A172 (cell line): ENCODE measurements at places on chromosomes 7 and 10.

DNA sequence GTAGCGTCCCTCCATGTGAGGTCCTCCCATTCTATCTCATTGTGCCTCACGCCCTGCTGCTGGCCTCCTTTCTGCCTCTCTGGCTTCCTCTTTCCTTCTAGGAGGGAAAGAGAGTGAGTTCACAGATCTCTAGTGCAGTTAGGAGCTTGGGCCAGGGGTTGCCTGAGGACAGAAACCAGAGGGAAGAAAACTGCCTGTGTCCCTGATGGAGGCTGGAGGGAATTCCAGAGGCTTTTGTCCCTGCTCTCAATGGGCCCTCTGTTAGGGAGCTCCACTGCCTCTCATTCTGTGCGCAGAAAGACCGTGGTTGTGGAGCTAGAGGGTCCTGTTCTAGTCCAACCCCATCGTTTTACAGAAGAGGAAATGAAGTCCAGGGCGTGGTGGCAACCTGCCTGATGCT, 4.6 kb downstream of the MARVELD1 start:
- no peak for DNase-seq

GRCh38 chr10:78284381-78284780, 250.7 kb downstream of the RPS24 start:
- no peak for DNase-seq

DNA sequence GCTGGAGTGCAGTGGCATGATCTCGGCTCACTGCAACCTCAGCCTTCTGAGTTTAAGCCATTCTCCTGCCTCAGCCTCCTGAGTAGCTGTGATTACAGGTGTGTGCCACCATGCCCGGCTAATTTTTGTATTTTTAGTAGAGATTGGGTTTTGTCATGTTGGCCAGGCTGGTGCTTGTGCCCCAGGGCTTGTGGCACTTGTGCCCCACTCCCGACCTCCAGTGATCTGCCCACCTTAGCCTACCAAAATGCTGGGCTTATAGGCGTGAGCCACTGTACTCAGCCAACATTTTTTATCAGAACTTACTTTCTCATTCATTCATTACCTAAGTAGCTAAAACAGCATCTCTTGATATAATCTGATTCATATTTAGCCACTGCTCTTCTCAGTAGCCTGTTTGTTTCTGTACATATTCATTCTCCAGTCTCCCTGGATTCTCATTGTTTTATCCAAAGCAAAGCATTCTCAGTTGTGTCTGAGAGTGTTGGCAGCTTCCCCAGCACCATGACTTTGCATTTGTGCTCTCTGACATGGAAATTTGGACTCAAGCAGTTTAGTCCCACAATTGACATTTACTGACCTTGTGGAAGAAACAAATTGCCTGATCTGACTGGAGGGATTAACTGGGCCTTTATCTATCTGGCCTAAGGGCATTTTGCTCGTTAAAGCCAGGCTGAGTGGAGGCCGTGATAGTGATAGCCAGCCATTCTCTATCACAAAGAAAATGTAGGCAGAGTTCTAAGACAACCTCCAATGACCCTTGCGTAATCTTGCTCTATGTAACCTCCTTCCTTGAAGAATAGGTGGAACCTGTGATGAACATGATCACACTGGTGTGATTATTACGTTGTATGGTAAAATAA, 44.9 kb downstream of the AKR1B15 start:
- DNase-seq, result peak; percentile 93

DNA sequence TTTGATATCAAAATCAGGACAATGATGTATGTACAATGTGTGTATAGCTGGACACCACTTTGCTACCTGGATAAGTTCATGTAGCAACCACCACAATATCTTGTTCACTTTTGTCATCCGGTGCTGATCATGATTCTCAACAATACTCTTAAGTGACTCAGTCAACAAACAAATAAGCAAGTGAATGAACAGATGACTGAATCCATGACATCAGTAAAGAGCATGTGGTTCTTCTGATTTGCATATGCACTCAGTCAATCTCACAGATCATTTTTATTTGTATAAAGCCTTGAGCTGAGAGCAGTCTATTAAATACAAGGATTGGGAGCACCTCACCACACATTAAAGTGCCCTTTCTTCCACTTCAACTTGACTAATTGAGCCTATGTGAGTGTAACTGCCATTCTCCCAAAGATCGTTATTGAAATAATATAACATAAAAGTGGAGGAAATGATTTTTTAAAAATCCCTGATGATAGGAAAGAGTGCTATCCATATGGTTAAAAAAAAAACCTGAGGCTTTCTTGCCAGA, 69.5 kb downstream of the NPSR1 start:
- no peak for DNase-seq

GRCh38 chr7:112495810-112496462, 15.1 kb downstream of the LSMEM1 start:
- peak; percentile 50 for DNase-seq

DNA sequence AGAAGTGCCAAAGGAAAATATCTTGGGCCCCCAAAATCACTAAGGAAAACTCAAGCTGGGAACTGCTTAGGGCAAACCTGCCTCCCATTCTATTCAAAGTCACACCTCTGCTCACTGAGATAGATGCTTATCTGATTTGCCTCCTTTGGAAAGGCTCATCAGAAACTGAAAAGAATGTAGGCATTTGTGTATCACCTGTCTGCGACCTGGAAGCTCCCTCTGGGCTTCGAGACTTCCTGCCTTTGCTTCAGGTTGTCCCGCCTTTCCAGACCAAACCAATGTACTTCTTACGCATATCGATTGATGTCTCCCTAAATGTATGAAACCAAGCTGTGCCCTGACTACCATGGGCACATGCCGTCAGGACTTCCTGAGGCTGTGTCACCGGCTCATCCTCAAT, 14.5 kb upstream of the LRRC72 start:
- DNase-seq, result no peak

DNA sequence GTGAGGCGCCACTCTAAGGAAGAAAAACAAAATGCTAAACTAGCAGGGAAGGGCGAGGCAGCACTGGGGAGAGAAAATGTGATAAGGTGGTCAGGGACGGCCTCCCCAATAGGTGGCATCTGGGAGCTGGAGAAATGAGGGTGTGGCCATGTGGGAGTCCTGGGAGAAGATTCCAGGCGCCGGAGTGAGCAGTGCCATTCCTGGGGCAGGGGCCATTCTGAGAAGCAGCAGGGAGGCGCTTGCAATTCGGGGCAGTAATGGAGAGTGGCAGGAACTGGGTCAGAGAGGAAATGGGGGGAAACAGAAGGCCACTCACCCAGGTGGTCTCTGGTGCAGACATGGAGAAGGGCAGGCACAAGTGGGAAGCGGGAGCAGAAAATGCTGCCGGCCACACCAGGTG, 61.8 kb upstream of the LRRC18 start:
- DNase-seq, result no peak

DNA sequence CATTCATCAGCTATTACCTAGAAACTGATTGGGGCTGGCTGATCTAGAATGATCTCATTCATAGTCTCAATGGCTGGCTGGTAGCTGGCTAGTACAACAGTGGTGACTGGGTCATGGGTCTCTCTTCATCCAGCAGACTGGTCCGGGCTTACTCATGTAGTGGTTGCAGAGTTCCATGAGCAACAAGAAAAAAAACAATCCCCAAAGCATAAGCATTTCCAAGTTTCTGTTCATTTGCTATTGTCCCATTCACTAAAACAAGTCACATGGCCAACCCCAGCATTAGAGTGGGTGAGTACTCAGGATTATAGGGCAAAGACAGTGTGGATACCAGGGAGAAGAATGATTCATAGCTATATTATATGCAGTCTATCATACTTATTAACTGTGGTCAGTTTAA, 85.2 kb upstream of the SEMA3C start:
- DNase-seq, result peak; percentile 26

DNA sequence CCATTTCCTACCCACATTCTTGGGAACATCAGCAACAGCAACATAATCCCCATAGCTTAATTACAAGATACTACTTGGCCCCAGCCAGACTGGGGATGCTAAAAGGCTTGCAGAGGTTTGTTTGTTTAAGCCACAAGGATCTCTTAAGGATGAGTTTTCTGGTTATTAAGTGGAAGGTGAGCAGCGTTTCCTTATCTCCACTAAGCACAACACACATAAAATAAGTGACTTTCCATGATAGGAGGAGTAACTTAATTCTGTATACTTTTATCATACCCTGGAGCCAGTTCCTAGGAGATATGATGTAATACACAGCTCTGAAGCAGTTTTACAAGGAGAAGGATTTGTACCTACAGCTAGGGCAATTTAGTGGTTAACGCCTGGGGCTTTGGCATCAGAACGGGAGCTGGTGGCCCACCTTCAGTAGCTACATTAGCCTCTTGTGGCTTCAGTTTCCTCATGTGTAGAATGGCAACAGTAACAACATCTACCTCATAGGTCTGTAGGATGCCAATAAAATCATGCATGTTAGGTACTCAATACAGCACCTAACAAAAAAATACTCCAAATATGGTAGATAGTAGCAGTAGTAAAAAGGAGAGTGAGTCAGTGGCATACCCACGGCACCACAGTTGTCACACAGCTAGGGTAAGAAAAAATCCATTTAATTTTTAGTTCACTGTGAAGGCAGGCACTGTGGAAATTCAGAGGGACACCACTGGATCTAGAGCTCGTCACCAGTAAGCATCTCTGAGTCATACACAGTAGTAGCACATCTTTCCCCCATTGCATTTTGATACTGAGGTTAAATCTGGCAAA, 55.2 kb downstream of the DOCK4 start:
- no peak for DNase-seq

DNA sequence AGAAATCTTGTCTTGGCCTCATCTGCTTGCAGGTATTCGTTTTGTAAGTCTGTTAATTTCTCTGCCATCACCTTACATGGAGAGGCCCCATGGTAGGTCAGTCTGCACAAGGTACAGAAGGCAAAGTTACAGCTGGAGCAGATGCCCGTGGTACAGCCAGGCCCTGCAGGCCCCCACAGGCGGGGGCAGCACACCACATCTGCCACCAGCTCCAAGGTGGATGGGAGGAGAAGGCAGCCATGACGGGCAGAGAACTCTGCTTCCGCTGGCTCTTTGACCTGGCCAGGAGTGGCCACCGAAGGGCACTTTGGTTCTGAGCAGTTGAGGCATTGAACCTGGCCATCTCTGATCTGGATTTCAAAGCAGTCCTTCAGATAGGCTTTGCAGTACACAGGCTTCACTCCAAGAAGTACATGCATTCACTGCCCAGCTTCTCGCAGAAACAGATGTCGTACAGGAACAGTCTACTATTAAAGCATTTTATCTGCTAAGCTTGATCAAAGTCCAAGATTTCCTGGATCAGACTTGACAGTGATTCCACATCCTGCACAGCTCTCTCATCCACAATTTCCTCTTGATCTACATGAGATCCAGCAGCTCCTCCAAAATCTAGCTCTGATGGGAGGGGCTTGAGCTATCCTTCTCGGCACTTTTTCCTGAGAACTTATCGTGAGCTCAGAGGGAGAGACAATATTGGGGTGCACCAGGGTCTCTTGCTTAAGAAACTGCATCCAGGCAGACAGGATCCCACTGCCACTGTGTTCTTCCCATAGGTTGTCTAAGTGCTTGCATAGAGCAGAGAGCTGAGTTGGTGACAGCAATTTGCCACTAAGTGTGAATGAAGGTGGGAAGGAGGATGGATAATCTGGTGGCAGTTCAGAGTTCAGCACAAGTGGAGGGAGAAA, 120.7 kb downstream of the TRRAP start:
- DNase-seq, result no peak

DNA sequence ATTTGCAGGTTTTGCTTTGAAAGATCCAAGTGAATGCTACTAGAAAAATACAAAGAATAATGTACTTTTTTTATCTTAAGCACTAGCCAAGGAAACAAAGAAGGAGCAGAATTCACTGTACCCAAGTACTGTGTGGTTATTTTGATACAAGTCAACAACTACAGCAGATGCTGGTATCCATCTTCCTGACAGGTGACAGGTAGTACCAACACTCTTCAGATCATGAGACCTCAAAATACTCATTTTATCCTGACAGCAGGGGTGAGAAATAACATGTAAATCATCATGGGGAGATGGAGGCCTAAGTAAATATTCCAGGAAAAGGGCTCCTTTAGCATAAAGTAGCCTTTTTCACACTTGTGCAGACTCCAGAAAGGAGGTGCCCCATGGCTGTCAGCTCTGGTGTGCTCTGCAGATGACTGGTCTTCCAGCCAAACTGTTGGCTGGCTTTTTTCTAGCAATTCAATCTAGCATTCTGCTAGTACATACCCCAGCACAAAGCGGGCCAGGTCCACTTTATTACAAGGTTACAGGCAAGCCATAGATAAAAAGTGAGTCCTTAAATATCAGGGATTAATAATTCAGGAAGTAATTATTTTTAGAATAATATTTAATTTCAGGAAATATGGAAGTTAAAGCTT, 90.4 kb downstream of the PDE1C start:
- no peak for DNase-seq

- DNase-seq, result no peak
Measured at GRCh38 chr7:82051601-82052000, 281.8 kb upstream of the HGF start.

- peak; percentile 65 for DNase-seq
Measured at GRCh38 chr10:110137142-110137545, 70.3 kb upstream of the MXI1 start.

DNA sequence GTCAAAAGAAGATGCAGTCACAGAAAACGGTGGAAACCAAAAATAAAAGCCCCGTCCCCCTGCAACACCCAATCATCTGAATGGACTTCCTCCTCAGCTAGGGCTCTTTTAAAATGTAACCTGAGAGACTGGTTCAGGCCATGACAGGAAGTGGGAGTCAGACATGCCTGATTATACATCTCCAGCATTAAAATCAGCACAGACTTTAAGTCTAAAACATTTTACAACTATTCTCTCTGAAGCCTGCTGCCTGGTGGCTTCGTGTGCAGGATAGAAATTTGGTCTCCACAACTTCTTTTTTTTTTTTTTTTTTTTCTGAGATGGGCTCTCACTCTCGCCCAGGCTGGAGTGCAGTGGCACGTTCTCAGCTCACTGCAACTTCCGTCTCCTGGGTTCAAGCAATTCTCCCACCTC, 30.3 kb downstream of the HACD1 start:
- peak; percentile 31 for DNase-seq

GRCh38 chr10:70661623-70662361, 10.5 kb upstream of the ADAMTS14 start:
- no peak for DNase-seq

- peak; percentile 89 for DNase-seq
Measured at GRCh38 chr10:92822060-92822634, 26.2 kb upstream of the EXOC6 start.

DNA sequence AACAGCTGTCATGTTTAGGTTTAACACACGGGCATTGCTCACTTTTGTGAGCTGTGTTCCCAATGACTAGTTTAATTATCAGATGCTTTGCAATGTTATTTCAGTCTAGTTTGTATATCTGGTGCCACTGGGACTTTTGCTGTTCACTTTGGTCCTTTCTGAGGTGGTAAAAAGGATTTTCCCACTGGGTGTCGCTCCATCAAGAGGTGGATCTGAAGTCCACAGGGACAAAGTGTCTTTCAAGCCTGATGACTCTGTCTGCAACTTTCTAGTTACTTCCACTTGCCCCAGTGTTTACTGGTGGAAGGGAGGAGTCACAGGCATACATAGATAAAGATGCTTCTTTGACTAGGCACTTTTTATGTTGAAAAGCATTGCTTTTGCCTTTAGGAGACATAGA, 242.2 kb downstream of the HGF start:
- DNase-seq, result peak; percentile 21

DNA sequence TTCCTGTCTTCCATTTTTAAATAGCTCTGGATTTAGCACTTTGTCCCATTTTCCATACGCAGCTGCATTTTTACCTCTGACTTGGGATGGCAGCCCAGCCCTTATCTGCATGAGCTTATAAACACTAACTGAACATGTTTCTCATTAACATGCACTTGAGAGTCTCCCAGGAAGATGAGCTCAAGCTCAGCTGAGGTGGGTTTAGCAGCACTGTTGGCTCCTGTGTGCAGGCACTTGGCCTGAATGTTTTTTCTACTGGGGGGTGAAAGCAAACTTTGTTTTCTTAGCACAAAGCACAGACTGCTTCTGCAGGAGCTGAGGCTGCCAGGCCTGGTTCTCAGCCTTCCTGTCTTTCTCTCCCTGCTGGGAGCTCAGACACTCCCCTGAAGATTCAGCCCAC, 1093.6 kb upstream of the AUTS2 start:
- DNase-seq, result no peak
